Renal cortical epithelial cell (primary cell): ENCODE measurements at places on chromosomes 12 and 14. TPM values are rescaled to one million over a fixed set of nuclear protein-coding genes. Genes with fewer than 3 reads are reported as not detected.

POTEM gene
- not detected in 2 replicates for total RNA-seq

CIROP gene
- total RNA-seq = not detected in 2 replicates

ITPR2 gene
- total RNA-seq = 33.3 and 51.6 TPM in 2 replicates

HOXC10 gene
- 1.6 and 15.3 TPM in 2 replicates for total RNA-seq

DNA sequence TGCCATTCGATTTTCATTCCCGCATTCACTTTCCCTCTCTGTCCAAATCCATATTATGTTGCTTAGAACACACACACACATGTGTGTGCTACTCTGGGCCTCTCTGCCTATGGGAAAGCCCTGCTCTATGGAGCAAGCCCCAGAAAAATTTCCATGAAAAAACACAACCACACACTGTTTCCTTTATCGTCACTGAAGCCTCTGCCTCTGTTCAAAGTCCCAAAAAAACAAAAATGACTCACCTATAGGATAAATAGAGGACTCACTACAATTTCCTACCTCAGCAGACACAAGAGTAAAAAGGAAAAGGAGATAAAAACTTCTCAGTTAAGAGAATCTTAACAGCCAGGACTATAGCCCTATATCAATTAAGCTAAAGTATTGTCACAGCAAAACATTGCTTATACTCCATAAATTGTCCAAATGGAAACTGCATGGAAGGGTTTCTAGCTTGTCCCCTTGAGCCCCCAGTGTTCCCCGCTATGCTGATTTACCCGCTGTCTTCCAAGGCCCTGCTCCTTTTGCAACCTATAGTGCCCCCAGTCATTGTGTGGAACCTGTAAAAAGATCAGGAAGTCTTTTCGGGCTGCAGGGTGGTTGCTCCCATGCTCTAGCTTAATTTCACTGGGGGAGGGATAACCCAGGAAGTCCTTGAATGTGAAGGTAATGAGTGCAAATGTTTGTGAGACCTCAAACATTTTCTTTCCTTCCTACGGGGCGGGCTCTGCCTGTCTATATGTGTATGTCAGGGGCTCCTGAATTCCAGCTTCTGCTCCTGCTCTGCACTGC, 11.1 kb upstream of the PIP4K2C start:
- no peak for DNase-seq

- DNase-seq = peak; percentile 97
Measured at GRCh38 chr12:71128191-71128788, 29.5 kb downstream of the TSPAN8 start.

DNA sequence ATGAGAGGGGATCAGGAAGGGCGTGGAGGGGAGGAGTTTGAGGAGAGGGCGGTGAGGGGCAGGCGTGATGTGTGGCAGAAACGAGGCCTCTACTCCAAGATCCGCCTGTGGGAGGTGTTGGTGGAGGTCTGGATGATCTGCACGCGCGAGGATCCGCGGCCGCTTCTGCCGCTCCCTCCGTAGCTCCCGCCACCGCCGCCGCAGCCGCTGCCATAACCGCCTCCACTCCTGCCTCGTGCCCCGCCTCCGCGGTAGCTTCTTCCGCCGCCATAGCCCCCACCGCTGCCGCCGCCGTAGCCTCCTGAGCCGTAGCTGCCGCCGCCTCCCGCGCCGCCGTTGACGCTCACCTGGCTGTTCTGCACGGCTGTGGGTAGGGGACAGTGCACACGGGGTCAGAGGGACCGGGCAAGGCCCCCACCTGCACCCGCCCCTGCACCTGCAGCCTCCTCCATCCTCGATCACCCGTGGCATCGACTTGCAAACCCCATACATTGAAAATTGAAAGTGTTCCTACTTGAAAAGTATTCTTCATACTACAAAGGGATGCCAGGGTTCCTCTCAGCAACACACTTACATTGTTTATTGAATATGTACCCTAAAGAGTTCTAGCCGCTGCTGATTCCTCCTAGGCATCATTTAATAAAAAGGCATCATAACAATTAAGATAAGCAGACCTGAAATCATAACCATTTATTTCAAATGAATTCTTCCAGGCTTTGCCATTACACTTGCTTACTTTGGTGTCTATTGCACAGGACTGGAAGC, 11.1 kb upstream of the KRT1 start:
- DNase-seq = no peak

- peak; percentile 35 for DNase-seq
Measured at GRCh38 chr12:124613151-124613585, 45.8 kb upstream of the NCOR2 start.

DNA sequence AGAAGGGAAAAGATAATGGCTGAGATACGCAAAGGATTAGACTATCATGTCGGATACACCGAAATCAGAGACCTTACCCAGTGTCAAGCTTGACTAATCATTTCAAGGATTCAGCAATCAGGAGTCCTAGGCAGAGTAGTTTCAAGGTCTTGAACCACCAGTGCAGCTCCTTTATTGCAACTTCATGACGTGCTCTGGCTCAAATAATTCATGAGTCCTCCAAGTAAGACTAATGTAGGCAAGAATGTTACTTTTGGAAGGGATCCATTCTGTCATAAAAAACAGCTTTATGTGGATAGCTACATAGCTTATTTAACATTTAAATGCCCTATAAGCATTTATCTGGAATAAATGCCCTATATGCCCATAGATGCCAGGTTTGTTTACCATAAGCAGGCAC, 123.2 kb downstream of the LMO3 start:
- no peak for DNase-seq

DNA sequence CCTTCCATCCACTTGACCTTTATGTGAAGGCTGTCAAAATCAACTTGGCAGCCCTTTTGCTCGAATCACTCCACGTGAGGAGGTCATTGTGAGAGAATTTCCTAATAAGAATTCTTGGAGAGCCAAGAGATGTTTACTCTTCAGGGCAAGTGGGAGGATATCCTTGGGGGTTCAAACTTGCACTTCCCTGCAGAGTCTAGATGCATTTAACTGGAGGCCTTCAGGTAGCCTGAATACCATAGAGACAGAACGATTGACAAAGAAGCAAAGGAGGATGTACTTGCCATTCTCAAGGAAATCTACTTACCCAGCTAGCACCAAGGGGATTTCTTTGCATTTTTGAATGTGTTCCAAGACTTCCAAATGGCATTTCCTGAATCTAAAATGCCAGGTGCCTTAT, 1702.6 kb upstream of the FLRT2 start:
- no peak for DNase-seq

DNA sequence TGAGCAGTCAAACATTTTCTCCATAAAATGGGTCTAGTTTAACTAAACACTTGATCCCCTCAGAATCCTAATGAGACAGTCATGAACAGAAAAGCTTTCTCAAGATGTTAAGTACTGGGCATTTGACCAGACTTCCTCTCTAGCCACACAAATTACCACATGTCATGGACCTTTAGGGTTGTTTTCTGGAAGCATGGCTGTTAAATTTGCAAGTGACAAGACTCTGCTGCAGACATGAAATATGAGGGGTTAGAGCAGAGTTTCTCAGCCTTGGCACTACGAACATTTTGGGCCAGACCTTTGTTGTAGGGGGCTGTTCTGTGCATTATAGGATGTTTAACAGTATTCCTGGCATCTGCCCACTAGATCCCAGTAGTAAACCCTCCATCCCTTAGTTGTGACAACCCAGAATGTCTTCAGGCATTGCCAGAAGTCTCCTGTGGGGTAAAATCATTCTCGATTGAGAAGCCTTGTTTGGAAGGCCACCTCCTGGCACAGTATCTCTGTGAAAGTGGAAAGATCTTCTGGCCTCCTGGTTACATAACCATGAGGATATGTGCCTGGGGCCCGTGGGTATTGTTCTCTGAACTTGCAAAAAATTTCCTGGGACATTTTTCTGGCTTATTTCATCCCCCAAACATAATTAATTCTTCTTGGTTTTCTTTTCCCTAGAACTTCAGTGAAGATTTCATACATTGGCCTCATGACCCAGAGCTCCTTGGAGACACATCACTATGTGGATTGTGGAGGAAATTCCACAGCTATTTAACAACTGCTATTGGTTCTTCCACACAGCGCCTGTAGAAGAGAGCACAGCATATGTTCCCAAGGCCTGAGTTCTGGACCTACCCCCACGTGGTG, 4.3 kb downstream of the TMEM106C start:
- no peak for DNase-seq

DNA sequence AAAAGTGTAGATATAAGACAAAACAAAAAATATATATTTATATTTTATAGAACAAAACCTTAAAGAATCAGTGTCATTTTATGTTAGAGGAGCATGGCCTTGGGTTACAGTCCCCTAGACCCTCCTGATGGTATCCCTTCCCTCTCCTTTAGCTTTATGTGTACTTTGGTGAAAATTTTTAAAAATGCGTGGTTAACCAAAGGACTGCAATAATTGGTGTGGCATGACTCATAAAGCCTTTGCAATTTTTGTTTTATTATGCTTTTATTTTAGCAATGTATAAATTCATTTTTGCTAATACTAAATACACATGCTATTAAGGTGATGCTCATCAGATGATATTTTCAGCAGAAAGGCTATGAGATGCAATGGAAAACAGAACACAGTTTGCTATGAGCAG, 264.4 kb downstream of the SYT1 start:
- DNase-seq = no peak
